ENCODE measurements at places on chromosomes 7 and 10.

DNA sequence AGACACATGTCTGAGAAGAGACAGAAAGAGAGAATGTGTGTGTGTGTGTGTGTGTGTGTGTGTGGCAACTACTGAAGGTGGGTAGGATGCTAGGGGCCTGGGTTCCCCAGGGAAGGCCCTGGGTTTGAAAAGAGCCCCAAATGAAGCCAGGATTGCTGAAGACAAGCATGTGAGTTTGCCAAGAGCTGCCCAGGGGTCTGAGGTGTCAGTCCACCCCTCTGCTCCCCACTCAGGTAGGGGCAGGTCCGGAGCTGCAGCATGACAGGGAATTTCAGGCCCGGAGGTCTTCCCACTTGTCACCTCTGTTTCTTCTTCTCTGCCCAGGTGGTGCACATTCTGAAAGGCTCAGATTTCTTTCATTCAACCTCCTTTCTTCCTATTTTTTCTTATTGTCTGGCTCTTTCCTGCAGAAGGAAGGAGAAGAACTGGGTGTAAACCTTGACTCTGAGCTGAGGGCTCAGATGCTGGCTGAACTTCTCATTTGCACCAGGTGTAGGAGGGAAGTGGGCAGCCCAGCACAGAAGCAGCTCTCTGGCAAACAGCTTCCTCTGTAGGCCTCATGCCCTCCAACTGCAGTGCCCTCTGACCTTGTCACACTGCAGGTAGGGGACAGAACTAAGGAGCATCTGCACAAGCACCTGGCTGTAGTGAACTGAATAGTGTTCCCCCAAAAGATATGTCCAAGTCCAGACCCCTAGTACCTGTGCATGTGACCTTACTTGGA lies 79.6 kb upstream of the LRRC4 start:
- no peak for DNase-seq

- DNase-seq, result peak; percentile 54
Measured at GRCh38 chr7:28020302-28020940, 160.2 kb downstream of the JAZF1 start.

GRCh38 chr10:97782455-97783228 lies 10.8 kb upstream of the SFRP5 start:
- no peak for DNase-seq

DNA sequence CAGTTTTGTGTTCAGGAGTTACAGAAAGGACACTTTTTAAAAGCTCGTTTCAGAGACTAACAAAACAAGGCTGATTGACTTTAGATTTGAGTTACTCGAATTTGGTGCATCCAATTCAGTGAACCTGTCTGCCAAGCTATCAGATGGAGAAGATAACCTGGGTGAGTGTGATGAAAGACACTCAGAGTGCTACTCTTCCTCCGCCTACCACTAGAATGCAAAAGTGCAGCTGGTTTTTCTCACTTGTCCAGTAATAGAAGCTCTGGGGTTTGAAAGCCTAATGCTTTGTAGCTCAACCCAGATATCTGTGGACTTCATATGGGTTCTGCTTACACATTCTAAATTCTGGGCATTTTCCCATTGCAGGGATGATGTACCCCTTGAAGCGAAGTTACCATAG lies 82.8 kb upstream of the NPY start:
- DNase-seq, result no peak

- no peak for DNase-seq
Measured at GRCh38 chr7:23373151-23374004, 74.2 kb downstream of the MALSU1 start.

- DNase-seq, result no peak
Measured at GRCh38 chr7:159213253-159213652, 68.6 kb upstream of the VIPR2 start.

DNA sequence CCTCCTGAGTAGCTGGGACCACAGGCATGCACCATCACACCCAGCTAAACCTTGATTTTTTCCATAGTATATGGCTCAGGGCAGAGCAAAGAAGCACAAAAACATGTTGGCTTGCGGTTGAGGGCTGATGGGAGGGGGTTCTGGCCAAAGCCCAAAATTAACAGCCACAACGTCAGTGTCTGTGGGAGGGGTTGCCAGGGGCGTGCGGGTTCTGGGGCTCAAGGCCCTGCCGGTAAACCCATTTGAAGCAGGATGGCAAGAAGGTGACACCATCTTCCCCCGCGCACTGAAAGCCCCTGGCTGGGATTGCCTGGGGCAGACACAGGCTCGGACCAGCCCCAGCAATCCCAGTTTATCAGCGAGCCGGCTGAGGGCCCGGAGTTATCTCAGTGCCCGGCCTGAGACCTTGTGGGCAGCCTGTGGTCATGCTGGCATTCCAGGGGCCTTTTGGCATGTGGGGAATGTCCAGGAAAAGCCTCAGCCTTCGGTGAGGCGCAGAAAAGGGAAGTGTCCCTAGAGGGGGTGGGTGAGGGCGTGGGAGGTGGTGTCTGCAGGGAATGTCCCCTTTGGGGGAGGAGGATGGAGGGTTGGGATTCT lies 167.7 kb upstream of the TNRC18 start:
- DNase-seq, result no peak

DNA sequence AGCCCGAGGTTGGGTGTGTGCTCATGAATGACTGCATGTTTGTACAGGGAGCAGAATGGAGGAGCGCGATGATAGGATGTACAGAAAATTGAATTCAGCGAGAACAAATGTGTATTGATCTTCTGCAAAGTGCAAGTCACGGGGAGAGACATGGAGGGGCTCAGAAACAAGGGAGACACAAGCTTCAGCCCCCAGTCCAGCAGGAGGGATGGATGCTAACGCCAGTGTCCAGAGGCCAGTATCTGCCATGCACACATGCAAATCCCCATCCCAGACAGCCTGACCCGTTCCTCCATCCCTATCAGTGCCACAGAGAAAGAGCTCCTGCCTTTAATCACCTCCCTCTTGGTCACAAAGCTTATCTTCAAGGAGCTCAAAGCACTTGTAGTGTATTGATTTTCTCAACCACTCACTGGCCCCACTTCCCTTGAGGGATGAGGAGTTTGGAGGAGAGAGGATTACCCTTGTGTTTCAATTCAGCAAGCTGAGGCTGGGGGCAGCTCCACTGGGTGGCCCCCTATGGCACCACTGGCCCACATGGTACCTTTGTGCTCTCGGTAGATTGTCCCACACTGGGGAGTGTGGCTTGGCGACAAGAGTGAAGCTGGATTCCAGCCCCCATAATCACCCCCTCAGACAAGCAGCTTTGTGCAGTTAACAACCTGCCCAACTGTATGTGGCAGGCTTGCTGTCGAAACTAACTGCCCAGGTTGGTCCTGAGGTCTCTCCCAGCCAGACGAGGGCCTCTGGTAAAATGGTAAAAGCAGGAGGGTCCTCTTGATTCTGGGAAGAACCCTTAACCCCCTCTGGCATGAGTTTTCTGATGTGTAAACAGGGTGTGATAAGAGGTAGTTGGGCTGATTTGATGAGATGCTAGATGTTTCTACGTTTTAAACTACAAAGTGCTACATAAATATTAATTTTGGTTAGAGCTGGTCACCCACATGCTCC lies 151.6 kb upstream of the UNC5B start:
- no peak for DNase-seq

GRCh38 chr10:45136256-45136655 lies 135.5 kb downstream of the ZNF22 start:
- no peak for DNase-seq

GRCh38 chr10:75344170-75344569 lies 57.4 kb downstream of the ZNF503 start:
- no peak for DNase-seq

DNA sequence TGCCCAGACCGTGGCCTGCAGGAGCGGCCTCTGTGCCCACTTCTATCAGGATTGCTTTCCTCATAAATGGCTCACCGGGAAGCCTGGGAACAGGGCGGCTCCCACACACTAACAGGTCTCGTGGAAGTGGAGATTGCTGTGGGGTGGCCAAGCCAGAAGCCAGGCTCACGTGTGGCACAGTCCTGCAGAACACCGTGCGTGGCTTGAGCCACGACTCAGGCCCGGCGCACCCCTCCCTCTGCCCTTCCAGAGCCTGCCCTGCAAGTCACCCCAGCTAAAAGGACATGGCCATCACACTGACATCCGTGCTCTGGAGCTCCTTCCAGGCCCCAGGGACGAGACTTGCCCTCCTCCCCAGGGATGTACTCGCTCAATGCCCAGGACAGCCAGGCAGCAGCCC lies 7.0 kb downstream of the GPER1 start:
- no peak for DNase-seq

DNA sequence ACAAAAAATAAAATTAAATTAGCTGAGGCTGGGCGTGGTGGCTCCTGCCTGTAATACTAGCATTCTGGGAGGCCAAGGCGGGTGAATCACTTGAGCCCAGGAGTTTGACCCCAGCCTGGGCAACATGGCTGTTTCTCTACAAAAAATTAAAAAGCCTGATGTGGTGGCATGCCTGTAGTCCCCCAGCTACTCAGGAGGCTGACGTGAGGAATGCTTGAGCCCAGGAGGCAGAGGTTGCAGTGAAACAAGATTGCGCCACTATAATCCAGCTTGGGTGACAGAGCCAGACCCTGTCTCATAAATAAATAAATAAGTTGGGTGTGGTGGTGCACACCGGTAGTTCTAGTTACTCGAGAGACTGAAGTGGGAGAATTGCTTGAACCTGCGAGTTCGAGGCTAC lies 65.1 kb downstream of the GNA12 start:
- DNase-seq, result no peak

- no peak for DNase-seq
Measured at GRCh38 chr10:73953665-73954064, 42.7 kb downstream of the PLAU start.

- no peak for DNase-seq
Measured at GRCh38 chr7:69342154-69342884, 256.0 kb upstream of the AUTS2 start.

GRCh38 chr10:86345859-86346798 lies 20.5 kb downstream of the GRID1 start:
- no peak for DNase-seq

- DNase-seq, result no peak
Measured at GRCh38 chr7:105678811-105679495, 97.7 kb upstream of the EFCAB10 start.

- DNase-seq, result no peak
Measured at GRCh38 chr7:134933460-134934068, 52.7 kb upstream of the AGBL3 start.

GRCh38 chr7:25926891-25927625 lies 224.9 kb upstream of the NFE2L3 start:
- DNase-seq, result no peak
